ENCODE measurements at places on chromosomes 2 and 18.

GRCh38 chr18:31407649-31408048 lies 31.1 kb downstream of the DSG4 start:
- DNase-seq, result no peak

- no peak for DNase-seq
Measured at GRCh38 chr18:11488175-11488574, 121.2 kb upstream of the SLC35G4 start.

- no peak for DNase-seq
Measured at GRCh38 chr2:235543851-235544688, 50.2 kb downstream of the AGAP1 start.

DNA sequence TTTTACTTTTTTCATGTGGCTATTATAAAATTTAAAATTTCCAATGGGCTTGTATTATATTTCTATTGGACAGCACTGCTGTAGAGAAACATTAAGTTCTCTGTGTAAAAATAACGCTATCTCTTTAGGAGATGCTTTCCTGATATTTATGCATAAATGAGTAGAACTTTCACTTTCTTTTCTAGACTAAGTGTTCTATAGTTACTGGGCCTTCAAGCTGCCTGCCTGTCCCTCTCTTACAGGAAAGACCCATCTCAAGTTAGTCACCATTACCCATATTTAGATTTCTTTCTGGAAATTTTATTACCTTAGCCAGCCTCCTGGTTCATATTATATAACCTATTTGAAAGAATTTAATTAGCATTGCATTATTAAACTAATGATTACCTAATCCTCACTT lies 4.8 kb downstream of the ITGA4 start:
- DNase-seq, result no peak

DNA sequence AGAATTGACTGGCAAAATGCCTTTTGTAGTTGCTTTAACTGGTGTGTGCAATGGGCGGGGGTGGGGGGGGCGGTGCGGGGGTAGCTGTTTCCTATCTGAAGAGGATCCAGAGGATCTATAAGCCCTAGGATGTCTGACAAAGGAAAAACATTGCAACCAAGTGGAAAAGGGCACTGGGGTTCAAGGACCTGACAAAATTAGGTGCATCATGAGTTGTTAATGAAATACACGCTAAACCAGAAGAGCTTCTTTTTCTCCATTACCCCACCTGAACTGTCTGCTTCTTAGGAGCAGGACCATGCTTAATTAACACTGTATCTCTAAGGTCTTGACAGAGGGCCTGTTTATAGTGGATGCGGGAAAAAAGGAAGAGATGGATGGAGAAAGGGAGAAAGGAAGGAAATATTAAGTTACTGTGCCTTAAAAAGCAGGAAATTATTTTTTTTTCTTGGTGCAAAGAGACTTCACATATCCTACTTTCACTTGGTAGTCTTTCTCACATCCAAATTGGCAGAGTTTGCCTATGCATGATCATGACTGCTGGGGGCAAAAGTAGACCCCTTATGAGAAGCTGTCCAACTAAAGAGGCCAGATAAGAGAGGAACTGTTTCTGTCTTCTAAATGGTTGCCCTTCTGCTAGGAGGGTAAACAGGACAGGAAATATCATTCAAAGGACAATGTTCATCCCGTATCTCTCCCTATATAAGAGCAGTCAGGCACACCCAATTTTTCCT lies 4.6 kb downstream of the RND3 start:
- no peak for DNase-seq

DNA sequence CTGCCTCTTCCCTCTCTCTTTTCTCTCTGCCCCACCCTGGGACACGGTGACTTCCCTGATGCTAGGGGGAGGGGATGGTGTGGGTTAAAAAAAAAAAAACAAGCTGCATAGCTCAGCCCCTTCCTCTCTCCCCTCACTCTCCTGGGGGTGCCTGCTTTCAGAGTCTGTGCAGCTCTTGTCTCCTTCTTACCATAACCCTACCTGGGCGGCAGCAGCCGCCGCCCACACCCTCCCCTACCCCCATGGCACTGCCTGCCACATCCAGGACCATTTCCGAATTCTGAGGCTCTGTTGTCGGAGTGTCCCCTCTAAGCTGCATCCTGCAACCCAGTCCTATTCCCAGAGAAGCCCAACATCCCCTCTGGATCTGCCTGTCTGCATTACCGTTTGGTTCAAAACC lies 16.0 kb downstream of the TTC32 start:
- no peak for DNase-seq

GRCh38 chr2:135299658-135300244 lies 231.3 kb downstream of the ZRANB3 start:
- no peak for DNase-seq

DNA sequence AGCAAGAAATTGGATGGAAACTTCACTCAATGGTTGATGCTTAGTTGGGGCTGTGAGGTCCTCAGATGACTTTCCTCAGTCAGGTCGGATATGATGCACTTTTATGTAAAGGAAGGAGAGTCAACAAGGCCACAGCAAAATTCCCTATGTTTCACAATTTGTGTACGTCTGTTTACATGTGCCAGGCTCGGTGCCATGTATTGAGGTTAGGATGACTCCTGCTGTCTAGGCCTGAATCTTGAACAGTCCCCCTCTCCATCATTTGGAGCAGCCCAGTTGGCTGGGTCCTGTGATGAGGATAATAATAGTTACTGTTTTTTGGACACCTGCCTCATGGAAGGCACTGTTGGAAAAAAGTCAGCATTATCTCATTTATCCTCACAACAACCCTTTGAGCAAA lies 43.1 kb downstream of the VSNL1 start:
- DNase-seq, result no peak
